ENCODE measurements at places on chromosomes 4 and X. TPM values are rescaled to one million over a fixed set of nuclear protein-coding genes. Genes with fewer than 3 reads are reported as not detected.

DNA sequence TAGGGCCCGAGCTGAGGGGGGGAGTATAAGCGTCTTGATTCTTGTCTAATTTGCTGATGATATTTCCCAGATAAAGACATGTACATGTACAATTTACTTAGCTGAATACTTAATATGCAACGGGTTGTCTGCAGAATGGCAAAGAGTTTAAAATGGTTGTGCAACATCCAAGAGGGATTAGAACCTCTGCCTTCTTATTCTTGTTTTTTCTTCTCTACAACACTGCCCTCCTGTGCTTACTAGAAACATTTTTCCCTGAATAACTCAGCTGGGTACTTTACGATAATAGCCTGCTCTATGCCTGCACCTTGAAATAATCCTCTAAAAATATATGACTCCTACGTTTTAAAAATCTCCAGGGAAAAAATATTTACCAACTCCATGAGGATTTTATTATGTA, 41.8 kb downstream of the INTS12 start:
- no peaks in the 10 kb centered on the region for H3K27me3 ChIP-seq
- H3K36me3 ChIP-seq = no peaks in the 10 kb centered on the region

ZAR1 gene
- total RNA-seq = not detected

DNA sequence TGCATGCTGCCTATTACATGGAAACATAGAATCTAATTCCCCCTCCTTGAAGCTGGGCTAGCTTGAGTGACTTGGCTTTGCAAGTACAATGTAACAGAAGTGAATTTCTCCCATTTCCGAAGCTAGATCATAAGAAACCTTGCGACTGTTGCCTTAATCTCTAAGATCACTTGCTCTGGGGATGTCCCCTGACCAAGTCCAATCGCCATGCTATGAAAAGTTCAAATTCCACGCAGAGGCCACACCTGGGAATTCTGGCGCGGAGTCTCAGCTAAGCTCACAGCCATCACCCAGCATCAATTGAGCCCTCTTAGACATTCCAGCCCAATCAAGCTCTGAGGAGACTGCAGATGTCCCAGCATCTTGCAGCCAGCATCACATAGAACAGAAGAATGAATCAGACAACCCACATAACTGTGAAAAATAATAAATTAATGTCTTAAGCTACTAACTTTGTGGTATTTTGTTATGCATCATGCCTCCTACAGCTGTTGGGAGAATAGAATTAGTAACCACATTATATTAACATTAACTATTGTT, 27.0 kb downstream of the GPM6A start:
- no peak overlapping the region for H3K4me3 ChIP-seq
- DNase-seq = no peak

LRIT3 gene
- 0.13 TPM for total RNA-seq

DNA sequence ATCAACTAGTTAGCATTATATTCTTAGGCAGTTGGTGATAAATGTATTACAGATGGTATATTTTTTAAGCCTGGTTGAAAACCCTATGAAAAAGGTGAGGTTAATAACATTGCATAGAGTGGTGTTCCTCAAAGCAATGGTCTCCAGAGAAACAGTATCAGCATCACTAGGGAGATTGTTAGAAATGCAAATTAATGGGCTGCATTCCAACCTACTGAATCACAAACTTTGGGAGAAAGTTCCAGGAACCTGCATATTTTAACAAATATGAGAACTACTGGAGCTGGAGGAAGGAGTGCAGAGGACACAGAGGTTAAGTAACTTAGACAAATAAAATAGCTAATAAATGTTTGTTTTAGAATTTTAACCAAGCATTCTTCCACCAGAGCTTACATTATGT, 166.9 kb upstream of the PCDH10 start:
- H3K4me1 ChIP-seq = no peaks in the 10 kb centered on the region
- no peaks in the 10 kb centered on the region for H3K27me3 ChIP-seq
- H3K27ac ChIP-seq = no peak overlapping the region
- no peaks in the 10 kb centered on the region for H3K36me3 ChIP-seq
- DNase-seq = no peak

ARX gene
- total RNA-seq = not detected

DNA sequence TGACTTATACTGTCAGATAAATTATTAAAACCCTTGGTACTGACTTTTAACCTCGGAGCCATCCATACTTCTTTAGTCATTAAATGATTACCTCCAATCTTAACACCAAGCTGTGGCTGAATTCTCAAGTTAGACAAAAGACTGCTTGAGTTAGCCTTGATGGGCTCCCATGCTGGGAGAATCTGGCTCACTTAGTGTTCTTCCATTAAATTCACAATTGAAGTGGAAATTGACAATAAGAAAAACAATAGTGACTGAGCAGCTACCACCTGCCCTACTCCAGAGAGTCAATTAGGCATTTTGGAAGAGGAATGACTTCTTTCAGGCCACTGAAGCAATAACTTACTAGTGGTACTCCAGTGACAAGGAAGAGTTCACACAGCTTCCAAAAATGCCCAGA, 503.0 kb upstream of the CPXCR1 start:
- no peaks in the 10 kb centered on the region for H3K4me1 ChIP-seq
- no peak overlapping the region for H3K4me3 ChIP-seq
- H3K27ac ChIP-seq = no peak overlapping the region
- no peaks in the 10 kb centered on the region for H3K27me3 ChIP-seq
- no peak for DNase-seq

GRCh38 chr4:155270671-155271070, 62.2 kb downstream of the NPY2R start:
- H3K4me1 ChIP-seq = no peaks in the 10 kb centered on the region
- no peak overlapping the region for H3K27ac ChIP-seq
- no peaks in the 10 kb centered on the region for H3K36me3 ChIP-seq
- no peak for DNase-seq
- H3K4me3 ChIP-seq = no peak overlapping the region

GRCh38 chr4:165457793-165458192, 79.0 kb downstream of the CPE start:
- no peak for DNase-seq
- no peaks in the 10 kb centered on the region for H3K36me3 ChIP-seq
- no peak overlapping the region for H3K27ac ChIP-seq
- H3K4me1 ChIP-seq = no peaks in the 10 kb centered on the region
- H3K27me3 ChIP-seq = no peaks in the 10 kb centered on the region
- H3K4me3 ChIP-seq = no peak overlapping the region

GRCh38 chr4:23269566-23269965, 576.8 kb downstream of the GBA3 start:
- H3K27ac ChIP-seq = no peak overlapping the region
- DNase-seq = no peak
- H3K4me1 ChIP-seq = no peaks in the 10 kb centered on the region
- no peaks in the 10 kb centered on the region for H3K36me3 ChIP-seq
- H3K4me3 ChIP-seq = no peak overlapping the region
- no peaks in the 10 kb centered on the region for H3K27me3 ChIP-seq

TRO gene
- 46.2 TPM for total RNA-seq

SCOC gene
- 136 TPM for total RNA-seq

RAP1GDS1 gene
- 42.7 TPM for total RNA-seq

- no peaks in the 10 kb centered on the region for H3K4me1 ChIP-seq
- DNase-seq = no peak
- no peaks in the 10 kb centered on the region for H3K36me3 ChIP-seq
- no peaks in the 10 kb centered on the region for H3K27me3 ChIP-seq
Observed at GRCh38 chr4:136183513-136183912, 1348.8 kb downstream of the PCDH18 start.

ATP8A1 gene
- total RNA-seq = 42.1 TPM

- no peaks in the 10 kb centered on the region for H3K4me1 ChIP-seq
- DNase-seq = no peak
- H3K27ac ChIP-seq = no peak overlapping the region
Observed at GRCh38 chrX:75107863-75108509, 48.1 kb downstream of the ABCB7 start.
